NCI-H2029 treated with DMSO at 0.1 percent for 48 hours (cell line): ENCODE measurements at places on chromosomes 3 and 15.

- no peak for DNase-seq
Measured at GRCh38 chr3:173398111-173398479, 551 bp downstream of the NLGN1 start.

DNA sequence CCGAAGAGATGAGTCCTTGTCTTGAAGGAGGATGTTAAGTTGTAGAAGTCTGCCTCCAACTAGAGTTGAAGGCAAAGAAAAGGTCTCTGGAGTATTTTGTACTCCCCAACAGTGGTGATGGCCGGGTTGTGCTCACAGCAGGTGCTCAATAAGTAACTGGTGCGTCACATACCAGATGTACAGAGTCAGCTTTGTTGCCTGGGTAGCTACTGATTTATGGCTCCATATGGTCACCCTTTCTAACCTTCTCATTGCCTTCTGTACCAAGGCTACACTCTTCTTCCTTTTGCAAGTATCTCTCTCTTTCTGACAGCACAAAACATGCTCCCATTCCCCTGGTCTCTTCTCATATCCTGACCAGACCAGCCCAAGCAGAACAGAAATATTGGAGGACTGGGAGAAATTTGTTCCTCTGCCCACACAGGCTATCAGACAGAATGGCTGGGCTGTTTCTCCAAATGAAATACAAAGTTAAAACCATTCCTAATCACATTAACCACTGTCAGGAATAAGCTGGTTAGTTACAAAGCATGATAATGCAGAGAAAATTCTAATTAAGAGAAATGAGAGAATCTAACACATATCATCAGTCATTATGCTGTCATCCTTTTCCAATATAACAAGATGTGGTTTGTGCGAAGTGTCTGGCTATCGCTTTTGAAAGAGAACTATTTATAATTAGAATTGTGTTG, 150.1 kb upstream of the LRRN1 start:
- DNase-seq: no peak

DNA sequence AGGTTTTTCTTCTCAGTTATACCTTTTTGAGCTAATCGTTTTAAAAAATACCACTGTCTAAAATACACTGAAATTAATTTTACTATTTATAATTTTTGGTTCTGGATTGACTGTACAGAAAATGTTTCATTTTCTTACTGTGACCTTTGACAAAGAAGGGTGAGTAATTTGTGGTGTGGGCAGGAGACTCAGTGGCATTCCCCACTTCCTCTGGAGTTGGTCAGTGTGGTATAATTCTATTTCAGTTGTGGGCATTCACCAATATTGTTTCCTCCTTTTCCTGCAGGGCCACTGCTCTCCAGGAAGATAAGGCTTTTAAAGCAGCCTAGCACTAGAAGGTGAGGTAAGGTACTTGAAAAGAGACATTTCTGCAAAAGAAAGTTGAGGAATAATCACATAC, 6.5 kb downstream of the DAG1 start:
- no peak for DNase-seq

GRCh38 chr15:69391046-69391757, 22.9 kb upstream of the KIF23 start:
- no peak for DNase-seq

DNA sequence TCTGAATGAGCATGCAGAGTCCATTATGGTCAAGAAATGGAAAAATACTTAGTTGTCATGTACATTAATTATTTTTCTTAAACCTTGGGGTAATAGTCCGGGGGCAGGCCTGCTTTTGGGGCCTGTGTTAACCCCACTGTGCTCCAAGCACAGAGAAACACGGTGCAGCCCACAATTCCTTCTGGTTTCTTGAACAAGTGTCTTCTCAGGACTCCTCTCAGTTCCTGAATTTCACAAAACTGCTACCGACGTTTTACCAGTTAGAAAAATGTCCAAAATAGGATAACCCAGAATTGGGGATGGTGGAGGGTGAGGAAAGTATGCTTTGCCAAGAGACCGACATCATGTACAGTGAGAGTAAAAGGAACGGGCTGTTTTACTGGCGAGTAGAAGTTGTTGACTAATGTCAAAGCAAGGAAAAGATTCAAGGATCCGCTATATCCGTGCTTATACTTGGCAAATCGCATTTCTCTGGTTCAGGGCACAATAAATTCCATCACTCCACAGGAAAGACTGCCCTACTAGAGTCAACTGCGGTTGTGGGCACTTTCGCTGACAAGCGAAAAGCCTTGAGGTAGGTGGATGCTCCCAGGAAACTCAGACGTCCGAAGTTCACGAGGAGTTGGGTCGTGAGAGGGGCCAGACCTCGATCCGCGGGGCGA, 495 bp upstream of the NXPE3 start:
- no peak for DNase-seq

GRCh38 chr15:101049856-101050622, 130.9 kb downstream of the LRRK1 start:
- no peak for DNase-seq

DNA sequence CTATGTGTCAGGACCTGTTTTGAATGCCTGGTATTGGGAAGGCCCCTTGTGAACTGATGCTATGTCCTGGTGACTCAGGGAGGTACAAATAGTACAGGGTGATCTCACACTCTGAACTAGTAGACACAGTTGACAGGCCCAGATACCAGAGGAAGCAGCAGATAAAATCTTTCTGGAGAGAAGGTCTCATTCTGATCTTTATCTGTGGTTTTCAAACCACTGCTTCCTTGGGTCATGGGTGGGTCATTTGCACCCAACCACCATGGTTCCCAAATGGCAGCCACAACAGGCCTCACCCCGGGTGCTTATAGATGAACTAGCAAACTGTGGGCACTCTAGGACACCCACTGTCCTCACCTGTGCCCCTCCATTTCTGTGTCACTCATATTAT, 43.4 kb downstream of the PXYLP1 start:
- no peak for DNase-seq

DNA sequence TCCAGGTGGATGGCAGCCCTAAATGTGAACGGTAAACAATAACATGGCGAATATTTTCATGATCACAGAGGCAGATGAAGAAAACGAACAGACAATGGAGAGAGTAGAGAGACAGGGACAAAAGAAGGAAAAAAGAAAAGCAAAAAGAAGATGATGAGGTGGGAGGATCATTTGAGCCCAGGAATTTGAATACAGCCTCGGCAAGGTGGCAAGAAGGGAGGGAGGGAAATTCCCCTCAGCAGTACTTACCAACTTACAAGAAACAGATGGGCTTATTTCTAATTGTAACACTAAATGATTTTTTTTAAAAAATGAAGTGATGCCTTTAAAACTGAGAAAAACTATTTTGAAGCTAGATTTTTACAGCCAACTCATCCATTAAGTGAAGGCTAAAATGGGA, 6.0 kb upstream of the MAP4 start:
- DNase-seq: no peak

DNA sequence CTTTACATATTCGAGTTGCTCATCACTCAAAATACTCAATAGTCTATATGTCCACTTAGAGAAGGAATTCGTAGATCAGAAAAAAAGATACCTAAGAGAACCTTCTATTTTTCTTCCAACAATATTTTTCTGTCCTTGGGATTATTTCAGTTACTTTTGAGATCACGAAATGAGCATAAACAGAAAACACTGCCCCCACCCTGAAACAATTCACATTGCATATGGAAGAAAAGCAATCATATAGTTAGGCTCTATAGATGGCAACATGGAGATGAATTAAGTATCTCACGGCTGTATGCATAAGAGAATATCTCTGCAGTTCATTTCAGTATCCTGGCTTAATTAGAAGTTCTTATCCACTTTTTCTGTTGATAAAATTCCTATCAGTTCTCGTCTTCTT, 391.1 kb downstream of the FGF12 start:
- no peak for DNase-seq

DNA sequence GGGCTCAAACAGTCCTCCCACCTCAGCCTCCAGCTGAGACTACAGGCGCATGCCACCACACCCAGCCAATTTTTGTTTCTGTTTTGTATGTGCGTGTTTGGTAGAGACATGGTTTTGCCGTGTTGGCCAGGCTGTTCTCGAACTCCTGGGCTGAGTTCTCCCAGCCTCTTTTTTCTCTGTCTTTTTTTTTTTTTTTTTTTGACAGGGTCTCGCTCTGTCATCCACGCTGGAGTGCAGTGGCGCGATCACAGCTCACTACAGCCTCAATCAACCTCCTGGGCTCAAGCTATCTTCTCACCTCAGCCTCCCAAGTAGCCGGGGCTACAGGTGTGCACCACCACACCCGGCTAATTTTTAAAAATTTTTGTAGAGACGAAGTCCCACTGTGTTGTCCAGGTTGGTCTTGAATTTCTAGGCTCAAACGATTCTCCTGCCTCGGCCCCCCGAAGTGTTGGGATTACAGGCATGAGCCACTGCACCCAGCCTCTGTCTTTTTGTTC, 867 bp upstream of the DCAF1 start:
- DNase-seq: no peak

GRCh38 chr15:68709876-68710275, 110.8 kb downstream of the ANP32A start:
- DNase-seq: no peak

DNA sequence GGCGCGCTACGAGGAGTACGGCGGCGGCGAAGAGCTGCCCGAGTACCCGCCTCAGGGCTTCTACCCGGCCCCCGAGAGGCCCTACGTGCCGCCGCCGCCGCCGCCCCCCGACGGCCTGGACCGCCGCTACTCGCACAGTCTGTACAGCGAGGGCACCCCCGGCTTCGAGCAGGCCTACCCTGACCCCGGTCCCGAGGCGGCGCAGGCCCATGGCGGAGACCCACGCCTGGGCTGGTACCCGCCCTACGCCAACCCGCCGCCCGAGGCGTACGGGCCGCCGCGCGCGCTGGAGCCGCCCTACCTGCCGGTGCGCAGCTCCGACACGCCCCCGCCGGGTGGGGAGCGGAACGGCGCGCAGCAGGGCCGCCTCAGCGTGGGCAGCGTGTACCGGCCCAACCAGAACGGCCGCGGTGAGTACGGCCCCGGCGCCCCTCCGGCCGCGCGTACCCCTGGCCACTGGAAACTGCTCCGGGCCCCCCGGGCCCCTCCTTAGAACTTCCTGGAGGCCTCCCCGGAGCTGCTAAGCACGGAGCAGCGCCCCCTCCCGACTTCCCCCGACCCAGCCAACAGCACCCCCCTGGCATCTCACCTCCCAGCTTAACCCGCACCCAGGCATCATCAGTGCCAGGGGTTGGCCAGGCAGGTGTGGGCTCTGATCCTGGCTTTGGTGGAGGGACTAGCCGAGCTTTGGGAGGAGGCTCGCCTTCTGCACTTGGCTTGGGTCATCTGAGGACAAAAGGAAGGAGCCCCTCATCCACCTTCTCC, 1.4 kb downstream of the LOXL1 start:
- DNase-seq: no peak

GRCh38 chr15:75945953-75946352, 42.3 kb downstream of the FBXO22 start:
- no peak for DNase-seq

- DNase-seq: no peak
Measured at GRCh38 chr15:69357773-69358771, 56.1 kb upstream of the KIF23 start.

DNA sequence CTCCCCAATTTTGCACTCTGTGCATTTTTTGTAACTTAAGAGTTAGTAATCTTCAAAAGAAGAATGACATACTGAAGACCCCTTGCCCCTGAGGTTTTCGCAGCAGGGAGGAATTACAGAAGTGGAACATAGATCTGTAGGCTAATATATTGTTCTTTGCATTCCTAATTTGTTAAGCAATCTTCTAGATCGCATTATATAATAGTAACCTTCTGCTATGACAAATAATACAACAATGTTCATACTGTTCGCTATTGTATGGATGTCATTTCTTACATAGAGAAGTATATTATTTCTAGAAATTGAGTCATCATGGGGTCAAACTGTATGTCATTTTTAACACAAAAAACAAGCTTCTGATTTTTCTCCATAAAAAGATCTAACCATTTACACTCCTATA, 95.8 kb upstream of the TGFBR2 start:
- no peak for DNase-seq

DNA sequence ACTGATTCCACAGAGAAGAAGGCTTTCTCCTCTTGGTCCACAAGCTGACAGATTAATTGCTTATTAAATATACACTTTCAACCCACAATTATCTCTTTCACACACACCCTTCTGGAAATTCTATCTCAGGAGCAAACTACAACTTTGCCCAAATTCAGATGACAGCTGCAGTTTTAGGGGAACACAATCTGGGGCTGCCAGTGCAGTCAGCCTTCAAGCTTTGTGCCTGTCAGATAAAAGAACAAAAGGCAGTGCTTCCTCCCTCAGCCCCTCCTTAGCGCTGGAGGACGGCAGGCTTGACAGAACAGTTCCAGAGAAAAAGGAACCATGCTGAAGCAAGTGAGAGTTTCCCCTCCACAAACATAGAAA, 99.6 kb downstream of the TMCC1 start:
- DNase-seq: no peak

DNA sequence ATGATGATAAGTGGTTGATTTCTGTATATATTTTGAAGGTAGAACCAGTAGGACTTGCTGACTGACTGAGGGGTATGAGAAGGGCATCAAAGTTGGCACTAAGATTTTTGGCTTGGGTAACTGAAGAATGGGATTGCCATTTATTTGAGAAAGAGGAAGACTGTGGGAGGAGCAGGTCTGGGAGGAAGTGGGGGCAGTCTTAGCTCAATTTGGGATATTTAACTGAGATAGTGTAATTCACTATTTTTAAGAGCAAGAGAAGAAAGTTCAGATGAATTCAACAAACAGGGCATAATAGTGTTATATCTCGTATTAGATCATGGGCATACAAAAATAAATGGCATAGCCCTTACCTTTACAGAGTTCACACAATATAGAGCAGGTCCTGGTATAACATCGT, 1.7 kb downstream of the BUB1B start:
- no peak for DNase-seq
